ENCODE measurements at places on chromosomes 5 and 9.

- no peak for DNase-seq
These were observed 680.4 kb upstream of the ITGA1 start for GRCh38 chr5:52107210-52107905.

DNA sequence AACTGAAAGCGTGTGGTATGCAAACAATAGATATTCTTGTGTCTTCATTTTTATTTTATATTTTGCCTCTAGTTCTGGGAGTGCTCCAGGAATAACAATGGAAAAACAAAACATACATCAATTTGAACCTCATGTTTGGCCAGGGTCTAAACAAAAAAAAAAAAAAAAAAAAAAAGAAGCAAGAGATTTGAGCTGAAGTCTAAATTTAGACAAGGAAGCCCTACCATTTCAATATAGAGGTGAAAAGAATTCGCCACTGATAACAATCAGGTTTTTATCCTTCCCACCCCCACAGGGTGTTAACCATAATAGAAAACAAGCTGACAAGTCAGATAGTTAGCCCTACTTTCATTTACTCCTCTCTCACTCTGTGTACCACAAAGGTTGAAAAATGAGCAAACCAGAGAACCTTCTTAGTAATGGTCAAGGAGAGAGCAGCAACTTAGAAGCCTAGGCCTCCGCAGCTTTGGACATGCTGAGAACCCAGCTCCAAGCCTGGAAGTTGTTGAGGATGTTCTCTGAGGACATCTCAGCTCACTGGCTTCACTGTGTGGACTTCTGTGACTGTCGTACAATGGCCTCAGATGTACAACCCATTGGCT is 118.2 kb upstream of the HMHB1 start:
- no peak for DNase-seq

- DNase-seq = no peak
These were observed 608 bp downstream of the ENTR1 start for GRCh38 chr9:136409557-136410455.

DNA sequence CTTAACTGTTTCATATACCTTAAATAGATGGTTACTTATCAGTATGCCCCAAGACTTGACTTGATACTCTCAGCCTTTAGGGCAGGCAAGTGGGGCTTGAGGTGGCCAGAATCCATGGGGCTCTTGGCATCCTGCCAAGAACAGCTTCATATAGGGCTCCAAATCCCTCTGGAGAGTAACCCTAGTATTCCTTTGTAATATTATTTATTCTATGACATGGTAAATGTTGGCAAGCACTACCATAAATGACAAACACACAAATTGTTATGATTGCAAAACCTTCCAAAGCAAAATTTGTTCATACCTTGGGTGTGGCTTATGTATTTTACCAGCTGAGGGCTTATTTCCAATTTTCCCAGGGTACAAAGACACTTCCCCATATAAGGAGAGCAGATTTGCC is 257.4 kb upstream of the TRPC7 start:
- no peak for DNase-seq

- no peak for DNase-seq
These were observed 15.1 kb downstream of the FGF1 start for GRCh38 chr5:142670804-142671203.

GRCh38 chr5:52898961-52899680 is 90.0 kb upstream of the ITGA2 start:
- no peak for DNase-seq

- no peak for DNase-seq
These were observed 314.1 kb upstream of the KIF2A start for GRCh38 chr5:61991866-61992265.

DNA sequence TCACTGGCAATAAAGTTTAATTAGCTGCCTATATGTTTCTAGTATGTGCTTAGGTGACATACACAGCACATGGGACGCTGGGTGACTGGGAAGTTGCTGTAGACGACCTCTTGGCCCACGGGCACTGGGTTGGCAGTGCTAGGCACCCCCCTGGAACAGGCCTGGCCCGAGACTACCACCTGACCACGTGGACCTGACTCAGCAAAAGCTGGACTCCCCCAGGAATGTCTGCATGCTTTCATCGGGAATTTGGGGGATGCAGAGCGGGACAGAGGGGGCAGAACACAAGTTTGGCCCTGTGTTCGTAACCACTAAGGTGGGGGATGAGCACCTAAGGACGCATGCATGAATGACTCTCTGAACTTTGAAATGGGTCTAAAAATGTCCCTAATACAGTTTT is 16.6 kb upstream of the INPP5E start:
- DNase-seq = no peak

Data from stimulated activated CD4-positive, alpha-beta T cell treated with anti-CD3 and anti-CD28 coated beads, TNF-alpha, amount 100 ng/mL, for 48 hours (primary cell).